ENCODE measurements at places on chromosomes 1 and 21. TPM values are rescaled to one million over a fixed set of nuclear protein-coding genes. Genes with fewer than 3 reads are reported as not detected.

MAP10 gene
- total RNA-seq: 2.1 TPM

GRCh38 chr1:66628926-66629325 lies 95.0 kb downstream of the SGIP1 start:
- no peak for DNase-seq

DNA sequence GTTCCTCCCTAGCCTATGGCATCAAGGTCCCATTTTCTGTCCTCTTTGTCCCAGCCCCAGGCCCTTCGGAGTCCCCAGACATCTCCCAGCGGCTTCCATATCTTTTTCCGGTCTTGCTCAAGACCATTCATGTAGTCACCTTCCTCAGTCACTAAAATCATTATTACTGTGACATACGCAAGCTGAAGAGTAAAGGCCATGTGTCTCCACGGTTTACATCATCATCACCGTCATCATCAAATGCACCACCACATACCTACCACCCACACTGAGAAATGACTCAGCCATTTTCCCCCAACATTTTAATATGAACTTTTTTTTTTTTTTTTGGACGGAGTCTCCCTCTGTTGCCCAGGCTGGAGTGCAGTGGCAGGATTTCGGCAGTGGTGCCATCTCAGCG lies 43.4 kb downstream of the FHAD1 start:
- DNase-seq: no peak

GRCh38 chr1:99538618-99538956 lies 107.3 kb upstream of the PALMD start:
- DNase-seq: no peak

DNA sequence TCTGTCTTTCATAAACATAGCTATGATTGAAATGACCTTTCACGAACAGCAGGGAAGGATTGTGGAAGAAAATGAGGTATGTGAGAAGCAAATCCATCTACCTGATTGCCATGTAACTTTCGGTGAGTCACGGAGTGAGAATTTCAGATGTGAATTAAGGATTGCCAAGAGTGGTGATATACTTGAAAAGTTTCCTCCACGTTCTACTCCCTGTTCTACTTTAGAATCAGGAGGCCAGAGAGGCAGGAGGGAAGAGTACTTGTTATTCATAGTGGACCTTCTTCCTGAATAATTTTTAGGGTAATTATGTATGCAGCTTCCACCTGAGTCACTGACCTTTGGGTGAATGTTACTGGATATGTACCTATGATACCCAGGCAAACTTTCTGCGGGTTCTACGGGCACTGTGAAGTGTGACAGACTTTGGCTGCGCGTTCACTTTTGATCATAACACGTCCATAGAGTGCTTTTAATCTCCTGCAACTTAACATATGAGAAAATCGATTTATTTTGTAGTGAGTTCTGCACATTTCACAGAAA lies 2.6 kb upstream of the KCNE1 start:
- DNase-seq: peak; percentile 52

AIRE gene
- not detected for total RNA-seq
